Astrocyte (in vitro differentiated cells and primary cell): ENCODE measurements at places on chromosomes 5 and 9. TPM values are rescaled to one million over a fixed set of nuclear protein-coding genes. Genes with fewer than 3 reads are reported as not detected.

DNA sequence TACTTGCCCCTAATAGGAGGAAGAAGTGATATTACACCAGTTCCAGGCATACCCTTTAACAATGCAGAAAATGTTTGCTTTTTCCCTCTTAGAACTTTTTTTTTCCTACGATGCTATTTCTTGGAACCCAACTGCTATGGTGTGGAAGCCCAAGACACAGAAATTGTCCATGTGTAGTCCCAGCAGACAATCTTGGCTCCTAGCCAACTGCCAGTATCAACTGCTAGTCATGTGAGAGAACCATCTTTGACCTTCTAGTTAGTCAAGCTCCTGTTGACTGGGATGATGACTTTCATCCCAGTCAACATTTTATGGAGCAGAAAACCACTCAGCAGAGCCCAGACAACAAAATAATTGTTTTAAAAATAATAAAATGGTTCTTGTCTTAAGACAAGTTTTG lies 532.4 kb downstream of the TLR4 start:
- H3K36me3 ChIP-seq, result no peaks in the 10 kb centered on the region
- DNase-seq, result no peak
- no peak overlapping the region for H3K27ac ChIP-seq
- no peaks in the 10 kb centered on the region for H3K27me3 ChIP-seq
- no peak overlapping the region for H3K4me3 ChIP-seq

Gene ERCC8
- 11.8 and 13.1 TPM in 2 replicates for total RNA-seq

DNA sequence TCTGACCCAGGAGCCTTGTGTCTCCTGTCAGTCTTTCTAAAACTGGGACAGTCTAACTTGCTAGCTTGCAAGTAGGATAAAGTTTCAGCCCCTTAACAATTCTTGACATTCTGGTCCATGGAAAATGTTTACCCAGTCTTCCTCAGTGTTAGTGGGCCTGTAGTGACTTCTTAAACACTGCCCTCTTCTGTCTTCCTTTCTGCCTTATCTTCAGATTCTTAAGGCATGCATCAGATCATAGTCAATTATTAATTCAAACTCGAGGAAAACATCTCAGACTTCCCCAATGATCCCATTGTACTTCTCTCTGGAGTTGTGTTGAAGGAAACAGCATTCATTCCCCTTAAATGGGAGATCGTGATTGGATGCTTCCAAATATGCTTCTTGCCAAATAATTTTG lies 1199.8 kb downstream of the DTWD2 start:
- no peaks in the 10 kb centered on the region for H3K4me1 ChIP-seq
- no peaks in the 10 kb centered on the region for H3K36me3 ChIP-seq
- no peak overlapping the region for H3K27ac ChIP-seq
- no peak overlapping the region for H3K4me3 ChIP-seq
- no peaks in the 10 kb centered on the region for H3K27me3 ChIP-seq

Gene SKP1
- 375 and 399 TPM in 2 replicates for total RNA-seq

- no peak overlapping the region for H3K4me3 ChIP-seq
- H3K36me3 ChIP-seq, result no peaks in the 10 kb centered on the region
- peak overlapping the region; percentile 52 for H3K27ac ChIP-seq
- peak; percentile 70 for DNase-seq
- no peaks in the 10 kb centered on the region for H3K27me3 ChIP-seq
Measured at GRCh38 chr9:37350486-37351190, 71.9 kb upstream of the GRHPR start.

- no peaks in the 10 kb centered on the region for H3K27me3 ChIP-seq
- H3K27ac ChIP-seq, result no peak overlapping the region
- no peak overlapping the region for H3K4me3 ChIP-seq
- DNase-seq, result no peak
- H3K36me3 ChIP-seq, result no peaks in the 10 kb centered on the region
Measured at GRCh38 chr5:167631191-167631590, 660.3 kb upstream of the WWC1 start.

Gene LHX3
- not detected in 2 replicates for total RNA-seq

DNA sequence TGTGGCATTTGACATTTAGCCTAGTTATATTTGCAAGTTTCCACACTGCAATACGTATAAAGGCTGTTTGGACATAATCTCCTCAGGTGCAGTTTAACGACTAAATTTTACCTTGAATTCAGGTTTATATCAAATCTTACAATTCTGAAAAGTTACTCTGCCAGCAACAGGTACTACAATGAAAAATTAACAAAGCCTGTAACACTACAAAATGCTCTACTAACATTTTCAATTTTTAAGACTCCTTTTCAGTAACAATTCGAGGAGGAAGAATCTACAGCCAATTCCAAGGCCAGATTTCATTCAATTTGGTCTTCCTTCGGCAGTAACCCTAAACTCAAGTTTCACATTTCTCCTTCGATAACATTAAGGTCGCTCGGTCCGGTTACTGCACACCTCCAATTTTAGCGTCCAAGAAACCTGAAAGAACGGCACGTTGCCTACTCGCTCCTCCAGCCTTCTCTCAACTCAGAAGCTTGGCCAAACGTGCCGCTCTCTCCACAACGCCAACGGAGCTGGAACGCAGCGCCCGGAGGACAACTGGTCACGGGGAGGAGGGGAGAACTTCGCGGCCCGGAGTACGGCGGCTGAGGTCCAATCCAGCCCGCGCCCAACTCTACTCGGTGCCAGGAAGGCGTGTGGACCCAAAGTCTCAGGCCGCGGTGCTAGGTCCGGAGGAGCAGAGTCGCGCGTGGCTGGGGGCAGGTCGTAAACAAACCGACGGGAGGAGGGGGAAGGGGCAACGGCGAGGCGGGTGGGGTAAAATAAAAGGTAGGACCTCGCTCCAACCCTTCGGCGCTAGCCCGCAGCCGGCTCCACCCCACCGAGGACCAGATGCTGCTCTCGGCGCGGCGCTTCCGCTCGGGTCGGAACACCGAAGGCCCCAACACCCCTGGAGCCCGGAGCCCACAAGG lies 681 bp downstream of the FNIP1 start:
- H3K4me1 ChIP-seq, result peaks cover 11% of the 10 kb centered on the region
- peak overlapping the region; percentile 100 for H3K27ac ChIP-seq
- H3K4me3 ChIP-seq, result peak overlapping the region; percentile 98
- no peaks in the 10 kb centered on the region for H3K27me3 ChIP-seq
- peak; percentile 39 for DNase-seq

DNA sequence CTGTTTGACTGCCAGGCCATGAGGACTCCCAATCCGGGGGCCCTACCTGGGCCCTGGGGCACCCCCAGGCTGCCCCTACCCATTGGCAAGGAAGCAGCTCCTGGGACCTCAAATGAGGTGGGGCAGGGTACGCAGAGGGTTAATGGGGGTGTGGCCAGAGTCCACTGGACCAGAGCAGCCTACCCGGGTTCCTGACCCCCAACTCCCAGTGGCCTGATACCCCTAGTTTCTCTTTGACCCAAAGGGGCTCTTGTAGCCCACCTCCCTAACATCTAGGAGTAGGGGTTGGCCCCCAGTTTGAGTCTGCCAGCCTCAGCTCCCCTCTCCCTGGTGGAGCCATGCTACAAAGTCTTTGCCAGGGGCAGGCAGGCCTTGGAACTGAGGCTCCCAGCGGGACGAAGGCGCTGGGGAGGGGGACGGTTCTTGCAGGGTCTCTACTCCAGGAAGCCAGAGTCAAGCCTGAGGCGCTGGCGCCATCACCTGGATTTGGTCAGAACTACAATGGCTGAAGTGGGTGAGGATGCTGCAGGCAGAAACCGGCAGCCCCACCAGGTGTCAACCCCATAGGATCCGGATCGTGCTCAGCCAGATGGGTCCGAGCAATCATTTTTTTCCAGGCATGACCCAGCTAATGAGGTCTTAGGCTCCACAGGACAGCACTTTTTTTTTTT lies 8.4 kb upstream of the CERCAM start:
- H3K4me3 ChIP-seq, result no peak overlapping the region
- no peaks in the 10 kb centered on the region for H3K36me3 ChIP-seq
- H3K27me3 ChIP-seq, result peaks cover 14% of the 10 kb centered on the region
- no peak for DNase-seq
- peaks cover under 1% of the 10 kb centered on the region for H3K4me1 ChIP-seq

- no peaks in the 10 kb centered on the region for H3K27me3 ChIP-seq
- H3K4me1 ChIP-seq, result no peaks in the 10 kb centered on the region
- no peak overlapping the region for H3K4me3 ChIP-seq
- peak; percentile 51 for DNase-seq
- H3K27ac ChIP-seq, result no peak overlapping the region
Measured at GRCh38 chr9:15711931-15712330, 159.1 kb downstream of the CCDC171 start.
